CD4-positive, alpha-beta memory T cell (primary cell): ENCODE measurements at places on chromosomes 12 and 14. TPM values are rescaled to one million over a fixed set of nuclear protein-coding genes. Genes with fewer than 3 reads are reported as not detected.

- H3K27ac ChIP-seq = no peak overlapping the region
- H3K27me3 ChIP-seq = no peaks in the 10 kb centered on the region
- H3K4me1 ChIP-seq = no peaks in the 10 kb centered on the region
- no peak for DNase-seq
- no peaks in the 10 kb centered on the region for H3K36me3 ChIP-seq
- no peak overlapping the region for H3K4me3 ChIP-seq
These were observed 118.0 kb upstream of the ARID2 start for GRCh38 chr12:45611495-45611894.

GRCh38 chr12:4518106-4518728 lies 20.5 kb upstream of the RAD51AP1 start:
- no peak overlapping the region for H3K27ac ChIP-seq
- H3K27me3 ChIP-seq = no peaks in the 10 kb centered on the region
- H3K4me3 ChIP-seq = no peak overlapping the region
- no peaks in the 10 kb centered on the region for H3K4me1 ChIP-seq
- DNase-seq = no peak

- H3K4me3 ChIP-seq = no peak overlapping the region
- no peak overlapping the region for H3K27ac ChIP-seq
- H3K4me1 ChIP-seq = no peaks in the 10 kb centered on the region
- no peak for DNase-seq
- no peaks in the 10 kb centered on the region for H3K27me3 ChIP-seq
These were observed 193.4 kb downstream of the RASSF9 start for GRCh38 chr12:85642808-85643207.

- H3K27me3 ChIP-seq = no peaks in the 10 kb centered on the region
- no peaks in the 10 kb centered on the region for H3K36me3 ChIP-seq
- no peak for DNase-seq
- H3K4me3 ChIP-seq = no peak overlapping the region
- H3K4me1 ChIP-seq = no peaks in the 10 kb centered on the region
These were observed 139.0 kb upstream of the CCDC198 start for GRCh38 chr14:57632649-57633048.

GRCh38 chr14:55124774-55125386 lies 4.2 kb upstream of the LGALS3 start:
- H3K36me3 ChIP-seq = no peaks in the 10 kb centered on the region
- H3K27me3 ChIP-seq = no peaks in the 10 kb centered on the region
- DNase-seq = no peak
- no peak overlapping the region for H3K4me3 ChIP-seq
- H3K27ac ChIP-seq = no peak overlapping the region
- H3K4me1 ChIP-seq = peaks cover 20% of the 10 kb centered on the region

DNA sequence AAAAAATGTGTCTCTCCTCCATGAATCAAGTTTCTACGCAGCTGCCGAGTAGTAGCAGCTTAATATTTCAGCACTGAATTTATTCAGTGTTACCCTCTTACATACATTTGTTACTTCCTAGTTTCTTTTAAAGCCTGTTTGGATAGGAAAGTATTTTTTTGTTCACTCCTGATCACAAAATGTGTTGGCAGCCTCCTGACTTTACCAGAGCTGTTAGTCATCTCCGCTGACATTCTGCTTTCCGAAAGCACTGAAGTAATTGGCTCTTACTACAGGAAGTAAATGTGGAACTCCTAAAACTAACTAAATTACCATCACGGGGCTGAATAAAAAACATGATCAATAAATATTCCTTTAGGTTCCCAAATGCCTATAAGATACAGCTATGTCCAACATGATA lies 225.5 kb downstream of the EPS8 start:
- H3K27me3 ChIP-seq = no peaks in the 10 kb centered on the region
- peaks cover 54% of the 10 kb centered on the region for H3K4me1 ChIP-seq

DNA sequence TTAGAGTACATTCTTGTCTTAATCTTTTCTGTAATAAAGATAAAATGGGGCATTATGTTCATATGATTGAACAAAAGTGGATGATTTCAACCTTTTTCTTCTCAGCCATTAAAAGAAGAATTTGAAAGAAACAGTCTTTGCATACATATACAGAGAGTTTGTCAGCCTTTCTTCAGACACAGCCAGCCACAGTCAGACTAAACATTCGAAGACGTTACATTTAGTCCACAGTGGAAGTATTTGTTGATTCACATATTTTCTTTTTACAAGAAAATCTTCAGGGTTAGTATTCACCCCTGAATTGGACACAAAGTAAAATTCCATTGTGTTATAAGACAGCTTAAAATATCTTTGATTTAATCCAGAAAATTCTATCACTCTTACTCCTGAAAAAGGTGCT lies 36.2 kb downstream of the ETV6 start:
- H3K36me3 ChIP-seq = no peaks in the 10 kb centered on the region
- no peak overlapping the region for H3K27ac ChIP-seq
- DNase-seq = no peak
- peaks cover 24% of the 10 kb centered on the region for H3K4me1 ChIP-seq

GRCh38 chr12:93146263-93146939 lies 217.3 kb upstream of the EEA1 start:
- no peaks in the 10 kb centered on the region for H3K4me1 ChIP-seq
- no peak overlapping the region for H3K27ac ChIP-seq
- H3K4me3 ChIP-seq = no peak overlapping the region
- no peaks in the 10 kb centered on the region for H3K36me3 ChIP-seq
- no peaks in the 10 kb centered on the region for H3K27me3 ChIP-seq

DNA sequence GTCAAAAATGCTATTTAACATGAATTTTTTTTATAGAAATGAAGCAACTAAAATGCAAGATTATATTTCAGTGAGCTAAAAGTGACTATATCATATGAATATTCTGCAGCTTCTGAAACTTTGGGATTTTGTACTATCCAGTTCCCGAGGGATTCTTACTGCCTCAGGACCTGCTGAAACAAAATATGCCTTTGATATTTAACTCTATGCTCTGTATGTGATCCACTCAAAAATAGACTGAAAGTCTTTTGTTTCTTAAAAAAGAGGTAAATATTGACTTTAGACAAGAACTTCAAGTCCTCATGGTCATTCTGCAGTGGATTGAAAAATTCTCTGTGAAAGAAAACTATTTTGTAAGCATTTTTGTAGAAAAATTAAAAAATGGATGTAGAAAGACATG lies 22.4 kb downstream of the CNTN1 start:
- no peaks in the 10 kb centered on the region for H3K27me3 ChIP-seq
- DNase-seq = no peak
- H3K27ac ChIP-seq = no peak overlapping the region
- no peaks in the 10 kb centered on the region for H3K36me3 ChIP-seq
- H3K4me1 ChIP-seq = no peaks in the 10 kb centered on the region

DNA sequence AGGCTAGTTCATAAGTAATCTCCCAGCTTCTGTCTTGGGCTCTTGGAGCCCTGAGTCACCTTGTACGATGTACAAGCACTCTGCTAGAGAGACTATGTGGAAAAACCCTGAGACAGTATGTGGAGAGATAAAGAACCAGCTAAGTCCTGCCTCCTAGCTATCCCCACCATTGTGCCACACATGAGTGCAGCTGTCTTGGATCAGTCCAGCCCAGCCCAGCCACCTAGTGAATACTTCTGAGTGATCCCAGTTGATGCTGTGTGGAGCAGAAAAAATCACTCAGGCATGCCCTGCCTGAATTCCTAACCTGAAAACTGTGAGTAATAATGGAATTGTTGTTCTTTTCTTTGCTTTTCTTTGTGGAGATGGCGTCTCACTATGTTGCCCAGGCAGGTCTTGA lies 5.1 kb upstream of the SERPINA6 start:
- no peak overlapping the region for H3K4me3 ChIP-seq
- no peaks in the 10 kb centered on the region for H3K4me1 ChIP-seq
- no peaks in the 10 kb centered on the region for H3K36me3 ChIP-seq
- DNase-seq = no peak
- no peak overlapping the region for H3K27ac ChIP-seq

- H3K36me3 ChIP-seq = no peaks in the 10 kb centered on the region
- no peaks in the 10 kb centered on the region for H3K27me3 ChIP-seq
- DNase-seq = no peak
- H3K4me3 ChIP-seq = no peak overlapping the region
These were observed 251.6 kb downstream of the PHLDA1 start for GRCh38 chr12:75779891-75780496.

- no peaks in the 10 kb centered on the region for H3K27me3 ChIP-seq
- H3K4me1 ChIP-seq = peaks cover 42% of the 10 kb centered on the region
- no peaks in the 10 kb centered on the region for H3K36me3 ChIP-seq
- H3K4me3 ChIP-seq = peak overlapping the region; percentile 17
These were observed 745 bp upstream of the NAA30 start for GRCh38 chr14:57389646-57390036.

The ASCL4 gene
- total RNA-seq = not detected

The FAM90A1 gene
- not detected for total RNA-seq

The CPM gene
- 2.0 TPM for total RNA-seq

The MMP19 gene
- 1.3 TPM for total RNA-seq
